Temporal lobe (tissue), 4 donors: ENCODE measurements at places on chromosomes 1 and 21. TPM values are rescaled to one million over a fixed set of nuclear protein-coding genes. Genes with fewer than 3 reads are reported as not detected.

Gene ODF2L
- 57.0 TPM for total RNA-seq

Gene MTX1
- 14.0 TPM for total RNA-seq

Gene GLIS1
- total RNA-seq = not detected

Gene CRABP2
- total RNA-seq = 7.1 TPM

Gene ANKRD65
- total RNA-seq = 0.49 TPM

Gene KCNAB2
- total RNA-seq = 9.1 TPM

Gene SPRR1B
- not detected for total RNA-seq

Gene IVL
- under 0.01 TPM for total RNA-seq

Gene RPE65
- under 0.01 TPM for total RNA-seq

Gene SLAMF9
- total RNA-seq = not detected

Gene SLC35F3
- 2.5 TPM for total RNA-seq

Gene KIAA0040
- 1.5 TPM for total RNA-seq

Gene SIPA1L2
- total RNA-seq = 26.8 TPM

Gene CR1L
- total RNA-seq = not detected

Gene CD164L2
- total RNA-seq = not detected

Gene RSPH1
- total RNA-seq = 0.98 TPM

Gene LAPTM5
- total RNA-seq = 3.9 TPM

Gene VCAM1
- 19.9 TPM for total RNA-seq

Gene TMEM82
- not detected for total RNA-seq

Gene HCRTR1
- total RNA-seq = 3.2 TPM

Gene SLAMF6
- total RNA-seq = not detected

Gene CHRNB2
- total RNA-seq = 22.4 TPM

Gene IFI44
- total RNA-seq = 41.8 TPM

Gene RAB4A
- total RNA-seq = 26.1 TPM

Gene CFHR5
- not detected for total RNA-seq
